Cardiac septum (tissue), 1 donor: ENCODE measurements at places on chromosomes 3 and 15. TPM values are rescaled to one million over a fixed set of nuclear protein-coding genes. Genes with fewer than 3 reads are reported as not detected.

Gene SPSB4
- total RNA-seq, result 4.9 TPM

Gene CILP
- total RNA-seq, result 24.0 TPM

Gene MST1R
- 1.2 TPM for total RNA-seq

Gene TSEN2
- 11.1 TPM for total RNA-seq

Gene DAZL
- total RNA-seq, result not detected

Gene ADPGK
- total RNA-seq, result 11.1 TPM

Gene ANKUB1
- not detected for total RNA-seq

Gene CSPG5
- 0.32 TPM for total RNA-seq

Gene TMC3
- total RNA-seq, result not detected

Gene PROS1
- 275 TPM for total RNA-seq

Gene REC114
- total RNA-seq, result not detected

Gene IL5RA
- total RNA-seq, result 0.40 TPM

Gene C2CD4B
- 1.7 TPM for total RNA-seq

Gene ZKSCAN7
- 2.3 TPM for total RNA-seq

Gene ADAMTSL3
- total RNA-seq, result 9.8 TPM

Gene SNTN
- total RNA-seq, result not detected

Gene CHL1
- 2.5 TPM for total RNA-seq

Gene RAB8B
- 8.7 TPM for total RNA-seq

Gene EOMES
- total RNA-seq, result not detected

Gene DOCK3
- 6.1 TPM for total RNA-seq

Gene TASOR
- 29.0 TPM for total RNA-seq

Gene CCR5
- total RNA-seq, result 0.81 TPM

Gene BCHE
- total RNA-seq, result 0.81 TPM

Gene EAF1
- 10.3 TPM for total RNA-seq

Gene WDR93
- total RNA-seq, result not detected
